ENCODE measurements at places on chromosomes 16 and 17.

DNA sequence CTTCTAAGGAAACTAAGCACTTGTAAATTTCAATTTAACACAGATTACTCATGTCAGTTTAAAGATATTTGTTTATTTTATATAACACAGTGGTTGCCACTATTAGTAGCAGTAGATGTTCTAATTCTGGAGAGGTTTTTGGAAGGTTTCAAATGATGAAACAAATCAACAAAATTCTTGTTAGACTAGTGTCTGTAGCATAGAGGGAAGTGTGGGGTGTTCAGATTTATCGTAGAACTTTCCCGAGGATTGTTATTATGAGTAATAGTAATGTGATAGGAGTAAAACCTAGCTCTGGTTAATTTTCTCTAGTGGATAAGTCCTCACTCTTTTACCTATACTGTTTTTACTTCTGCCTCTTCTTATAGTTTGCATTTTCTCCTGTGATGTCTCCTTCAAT is 6.3 kb downstream of the GAN start:
- DNase-seq, result no peak

- no peak for DNase-seq
Measured at GRCh38 chr16:19524616-19525384, 1.1 kb downstream of the CCP110 start.

DNA sequence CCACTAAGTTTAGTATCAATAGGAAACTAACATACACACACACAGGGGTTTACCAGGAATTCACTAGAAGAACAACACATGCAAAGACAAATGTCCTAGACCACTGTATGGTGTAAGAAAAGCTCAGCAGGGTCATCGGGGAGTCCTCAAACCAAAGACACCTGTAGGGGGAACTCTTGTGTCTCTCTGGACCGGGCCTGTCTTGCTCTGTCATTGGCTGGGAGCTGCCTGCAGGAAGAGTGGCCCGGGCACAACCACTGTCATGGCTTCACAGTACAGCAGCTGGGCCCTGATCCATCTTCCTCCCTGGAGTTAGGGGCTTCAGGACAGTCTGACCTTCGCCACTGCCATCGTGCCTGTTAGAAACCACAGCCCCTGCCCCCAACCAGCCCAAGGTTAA is 263.6 kb upstream of the DYNLRB2 start:
- no peak for DNase-seq

GRCh38 chr16:78211020-78211599 is 111.7 kb downstream of the WWOX start:
- DNase-seq, result no peak

- peak; percentile 79 for DNase-seq
Measured at GRCh38 chr16:85370881-85371651, 242.1 kb upstream of the GSE1 start.

- DNase-seq, result peak; percentile 32
Measured at GRCh38 chr16:58016840-58017446, 8.6 kb upstream of the MMP15 start.

DNA sequence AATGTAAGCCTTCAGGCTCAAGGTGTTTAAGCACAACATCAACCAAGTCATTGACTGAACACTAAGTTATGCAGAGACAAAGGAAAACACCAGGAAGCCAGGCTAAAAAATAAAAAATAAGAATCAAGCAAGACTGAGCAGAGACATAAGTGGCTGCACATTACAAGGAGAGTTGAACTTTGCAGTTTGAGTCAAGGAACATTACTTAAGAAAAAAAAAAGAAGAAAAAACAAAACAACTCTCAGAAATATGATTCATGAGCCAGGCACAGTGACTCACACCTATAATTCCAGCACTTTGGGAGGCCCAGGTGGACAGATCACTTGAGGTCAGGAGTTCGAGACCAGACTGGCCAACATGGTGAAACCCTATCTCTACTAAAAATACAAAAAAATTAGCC is 168.1 kb downstream of the C16orf95 start:
- no peak for DNase-seq

- DNase-seq, result no peak
Measured at GRCh38 chr17:39564211-39564848, 43.4 kb downstream of the NEUROD2 start.

GRCh38 chr16:76343769-76344168 is 66.6 kb downstream of the CNTNAP4 start:
- DNase-seq, result no peak

DNA sequence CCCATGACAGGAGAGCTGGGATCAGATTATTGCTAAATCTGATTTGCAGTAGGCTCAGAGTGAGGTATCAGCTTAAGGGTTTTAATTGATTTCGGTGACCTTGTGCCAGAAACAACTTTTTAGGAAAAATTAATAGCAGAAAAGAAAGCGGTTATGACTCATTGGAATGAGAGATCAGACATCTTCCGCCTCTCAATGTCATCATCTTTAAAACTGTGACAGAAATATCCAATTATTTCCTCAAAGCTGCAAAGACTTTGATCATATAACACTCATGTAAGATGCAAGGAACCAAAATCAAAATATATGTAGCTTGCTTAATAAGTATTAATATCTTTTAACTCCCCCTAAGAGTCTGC is 190.1 kb upstream of the FOXF1 start:
- no peak for DNase-seq

DNA sequence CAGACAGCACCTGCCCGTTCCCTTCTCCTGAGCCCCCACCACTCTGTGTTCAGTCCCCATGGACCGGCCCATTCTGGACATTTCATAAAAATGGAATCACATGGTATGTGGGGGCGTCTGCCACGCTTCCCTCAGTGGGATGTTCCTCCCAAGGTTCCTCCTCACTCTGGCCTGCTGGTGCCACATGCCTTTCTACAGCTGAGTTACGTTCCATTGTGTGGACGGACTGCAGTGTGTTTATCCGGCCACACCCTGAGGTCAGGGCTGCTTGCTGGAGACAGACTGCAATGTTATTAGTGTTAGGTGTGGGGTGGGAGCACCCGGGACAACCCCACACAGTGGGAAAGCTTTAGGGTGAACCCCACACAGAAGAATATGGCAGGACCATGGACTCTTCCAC is 5.9 kb upstream of the AATK start:
- peak; percentile 64 for DNase-seq

- peak; percentile 72 for DNase-seq
Measured at GRCh38 chr17:19384723-19385391, 2.1 kb downstream of the MFAP4 start.

- DNase-seq, result peak; percentile 90
Measured at GRCh38 chr16:57084257-57084770, 8.1 kb upstream of the CPNE2 start.

- DNase-seq, result no peak
Measured at GRCh38 chr17:73783945-73784603, 139.8 kb upstream of the SDK2 start.

- DNase-seq, result no peak
Measured at GRCh38 chr17:76845541-76846017, 22.6 kb upstream of the MGAT5B start.

DNA sequence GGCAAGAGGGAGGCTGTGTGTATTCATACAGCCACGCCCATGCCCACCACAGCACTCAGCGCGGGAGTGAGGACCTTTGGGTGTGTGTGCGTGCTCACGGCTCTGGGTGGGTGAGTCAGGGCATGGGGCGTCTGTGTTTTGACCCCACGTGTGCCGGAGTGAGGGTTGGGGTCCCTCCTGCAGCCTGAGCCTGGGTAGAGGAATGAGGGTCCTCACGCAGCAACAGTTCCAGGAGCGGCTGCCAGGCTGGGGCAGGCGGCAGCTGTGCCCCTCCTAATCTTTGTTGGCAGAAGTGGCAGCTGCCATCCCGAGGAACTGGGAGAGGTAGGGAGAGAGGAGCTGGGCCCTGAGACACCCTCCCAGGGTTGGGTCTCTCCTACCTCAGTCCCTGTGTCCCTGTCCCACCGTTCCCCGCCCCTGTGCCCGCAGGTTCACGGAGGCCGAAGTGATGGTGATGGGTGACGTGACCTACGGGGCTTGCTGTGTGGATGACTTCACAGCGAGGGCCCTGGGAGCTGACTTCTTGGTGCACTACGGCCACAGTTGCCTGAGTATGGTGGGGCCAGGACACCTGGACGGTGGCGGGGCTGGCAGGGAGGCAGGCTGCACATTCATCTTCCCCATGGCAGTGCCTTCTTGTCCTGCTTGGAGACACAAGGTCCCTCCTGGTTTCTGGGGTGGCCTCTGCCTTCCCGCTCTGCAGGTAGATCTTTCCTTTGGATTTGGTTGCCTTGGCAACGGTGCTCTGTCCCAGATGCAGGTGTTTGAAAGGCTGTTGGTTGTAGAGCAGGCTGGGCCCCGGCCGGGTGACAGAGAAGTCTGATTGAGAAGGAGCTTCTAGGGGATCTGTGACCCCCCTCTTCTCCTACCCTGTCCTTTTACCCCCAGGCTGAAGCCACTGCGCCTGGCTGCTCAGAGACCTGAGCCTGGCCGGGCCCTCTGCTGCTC is 5.9 kb downstream of the DPH1 start:
- DNase-seq, result no peak

GRCh38 chr16:14322186-14322585 is 251.1 kb downstream of the MRTFB start:
- DNase-seq, result no peak

DNA sequence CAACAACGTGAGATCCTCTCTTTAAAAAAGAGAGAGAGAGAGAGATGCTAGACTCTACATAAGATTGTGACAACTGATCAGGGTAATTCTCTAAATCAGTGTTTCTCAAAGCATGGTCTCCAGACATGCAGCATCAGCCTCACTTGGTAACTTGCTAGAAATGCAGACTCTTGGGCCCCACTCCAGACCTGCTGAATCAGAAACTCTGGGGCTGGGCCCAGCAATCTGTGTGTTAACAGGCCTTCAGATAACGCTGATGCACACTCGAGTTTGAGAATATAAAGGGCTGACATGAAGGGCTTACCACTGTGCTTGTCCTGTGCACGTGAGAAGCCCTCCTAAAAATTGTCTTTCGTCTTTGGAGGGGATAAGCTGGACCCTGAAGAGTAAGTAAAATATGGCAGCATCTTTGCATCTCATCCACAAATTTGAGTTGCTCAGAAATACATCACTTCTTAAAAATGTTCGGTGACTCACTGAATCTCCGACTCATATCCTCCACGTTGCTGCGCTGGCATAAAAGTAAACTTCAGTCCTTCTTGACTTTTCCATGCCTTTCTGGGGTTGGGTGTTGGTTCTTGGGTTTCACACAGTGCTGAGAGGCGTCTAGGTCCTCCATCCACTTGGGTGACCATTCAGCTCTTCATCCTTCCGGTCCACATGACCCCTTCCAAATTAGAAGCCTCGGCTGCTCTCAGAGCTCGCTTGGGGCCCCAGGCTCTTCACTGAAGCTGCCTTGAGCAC is 26.1 kb upstream of the KDM8 start:
- peak; percentile 80 for DNase-seq

GRCh38 chr17:66809408-66809807 is 25.5 kb upstream of the CACNG5 start:
- no peak for DNase-seq

DNA sequence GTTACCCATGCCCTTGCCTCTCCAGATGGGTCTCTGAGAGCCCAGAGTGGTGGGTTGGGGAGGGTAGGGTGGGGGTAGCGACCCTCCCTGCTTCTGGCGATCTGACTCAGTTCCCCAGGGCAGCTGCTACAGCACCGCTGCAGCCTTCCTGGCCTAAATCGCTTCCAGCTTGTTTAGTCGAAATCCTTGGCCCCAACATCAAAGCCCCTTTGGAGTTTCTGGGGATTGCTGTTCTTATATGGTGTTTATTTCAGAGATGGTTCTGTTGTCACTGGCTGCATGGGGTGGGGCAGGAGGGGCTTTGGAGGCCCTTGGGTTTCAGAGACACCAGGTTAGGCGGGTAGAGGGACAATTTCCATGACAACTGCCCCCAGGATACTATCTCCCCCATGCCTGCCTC is 35.9 kb downstream of the FZD2 start:
- no peak for DNase-seq

- DNase-seq, result no peak
Measured at GRCh38 chr16:77931058-77931457, 91.3 kb upstream of the CLEC3A start.

DNA sequence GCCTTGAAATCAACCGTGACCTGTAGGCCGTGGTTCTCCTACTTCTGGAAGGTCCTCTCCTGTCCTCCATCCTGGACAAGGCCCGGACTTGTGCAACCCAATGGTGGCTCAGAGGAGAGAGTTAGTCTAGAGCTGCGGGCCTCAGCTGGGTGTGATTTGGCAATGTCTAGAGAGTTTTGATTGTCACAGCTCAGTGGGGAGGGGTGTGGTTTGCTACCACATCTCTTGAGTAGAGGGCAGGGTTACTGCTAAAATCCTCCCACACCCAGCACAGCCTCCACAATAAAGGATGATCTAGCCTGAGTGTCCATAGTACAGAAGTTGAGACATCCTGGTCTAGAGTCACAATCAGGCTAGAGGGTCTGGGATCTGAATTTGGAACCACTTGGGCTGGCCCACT is 40.3 kb downstream of the MYH13 start:
- no peak for DNase-seq

GRCh38 chr17:72726936-72727335 is 365.6 kb downstream of the SLC39A11 start:
- no peak for DNase-seq

DNA sequence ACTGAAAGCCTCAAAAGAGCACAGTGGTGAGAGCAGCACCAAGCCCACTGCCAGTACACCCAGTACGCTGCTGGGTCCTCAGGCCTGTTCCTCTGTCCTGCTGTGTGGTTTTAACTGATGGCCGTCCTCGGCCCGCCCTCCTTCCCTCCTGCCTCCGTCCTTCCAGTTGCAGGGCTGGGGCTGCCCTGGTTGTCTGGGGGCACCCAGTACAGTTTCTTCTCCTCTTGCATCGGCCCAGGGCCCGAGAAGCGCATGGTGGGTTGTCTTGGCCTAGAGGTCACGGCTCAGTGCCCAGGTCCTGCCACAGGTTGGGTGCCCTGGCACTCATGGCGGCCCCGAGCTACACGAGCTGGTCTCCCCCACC is 70.8 kb upstream of the KCTD5 start:
- DNase-seq, result no peak

GRCh38 chr16:25823891-25824290 is 132.1 kb downstream of the HS3ST4 start:
- DNase-seq, result peak; percentile 11

- DNase-seq, result peak; percentile 37
Measured at GRCh38 chr17:81683208-81683583, 401 bp downstream of the ARL16 start.

- no peak for DNase-seq
Measured at GRCh38 chr17:48597528-48597777, 3.9 kb upstream of the HOXB5 start.

DNA sequence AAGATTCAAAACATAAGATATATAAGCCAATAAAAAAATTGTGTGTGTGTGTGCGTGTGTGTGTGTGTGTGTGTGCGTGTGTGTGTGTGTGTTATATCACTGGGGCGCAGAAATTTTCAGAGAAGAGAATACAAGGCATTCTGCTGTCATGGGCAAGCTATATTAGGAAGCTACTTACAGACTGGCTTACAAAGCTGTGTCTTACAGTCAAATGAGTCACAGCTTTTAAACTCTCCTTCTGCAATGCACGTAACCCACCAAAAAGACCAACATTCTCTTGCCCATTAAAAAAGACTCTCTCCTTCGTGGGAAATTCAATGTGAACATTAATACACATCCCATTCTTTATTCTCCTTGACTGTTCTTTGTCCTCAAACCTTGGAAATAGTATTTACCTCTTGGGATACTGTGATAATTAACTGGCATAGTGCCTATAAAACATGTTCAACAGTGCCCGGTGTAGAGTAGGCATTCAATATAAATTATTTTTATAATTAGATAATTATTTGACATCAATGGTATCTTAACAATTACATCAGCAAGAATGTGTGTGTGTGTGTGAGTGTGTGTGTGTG is 860.4 kb upstream of the SOX9 start:
- DNase-seq, result peak; percentile 33

GRCh38 chr17:76883744-76884525 is 15.7 kb downstream of the MGAT5B start:
- no peak for DNase-seq

- DNase-seq, result peak; percentile 52
Measured at GRCh38 chr17:69575346-69575761, 160.9 kb downstream of the MAP2K6 start.
